ENCODE measurements at places on chromosomes 11 and 22.

- no peak for DNase-seq
- H3K4me3 ChIP-seq, result no peak overlapping the region
- no peak overlapping the region for H3K27ac ChIP-seq
- H3K27me3 ChIP-seq, result no peaks in the 10 kb centered on the region
Measured at GRCh38 chr11:61731211-61731951, 21.1 kb upstream of the MYRF start.

DNA sequence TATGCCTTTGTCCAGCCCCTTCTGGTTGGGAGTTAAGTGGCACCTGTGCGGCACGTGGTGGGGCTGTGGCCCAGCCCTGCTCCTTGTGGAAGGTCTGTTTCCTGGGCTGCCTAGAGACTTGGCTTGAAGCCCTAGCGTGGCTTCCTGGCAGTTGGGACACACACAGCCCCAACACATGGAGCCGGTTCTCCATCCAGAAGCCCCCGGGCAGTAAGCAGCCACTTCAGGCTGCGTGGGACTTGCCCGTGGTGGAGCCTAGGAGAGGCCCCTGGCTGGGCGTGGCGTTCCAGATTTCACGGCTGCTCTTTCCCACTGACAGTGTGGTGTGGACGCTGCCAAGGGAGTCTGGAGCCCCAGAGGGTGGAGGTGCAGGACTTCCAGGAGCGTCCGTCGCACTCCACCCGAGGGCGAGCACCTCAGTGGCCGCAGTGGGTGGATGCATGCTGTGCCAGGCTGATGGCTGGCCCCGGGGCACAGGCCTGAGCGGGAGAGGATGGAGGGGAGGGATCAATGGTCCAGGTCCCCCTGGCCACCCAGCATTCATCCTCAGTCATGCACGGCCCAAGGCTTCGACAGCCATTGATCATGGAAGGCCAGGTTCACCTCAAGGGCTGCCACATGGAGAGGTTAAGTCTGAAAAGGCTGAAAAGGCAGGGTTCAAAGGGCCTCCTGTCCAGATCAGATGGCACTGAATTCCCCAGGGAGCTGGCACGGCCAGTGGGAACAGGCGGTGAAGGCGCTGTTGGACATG lies 9.3 kb downstream of the CCND1 start:
- no peaks in the 10 kb centered on the region for H3K36me3 ChIP-seq
- DNase-seq, result no peak
- H3K4me1 ChIP-seq, result no peaks in the 10 kb centered on the region
- no peak overlapping the region for H3K27ac ChIP-seq
- H3K4me3 ChIP-seq, result no peak overlapping the region

DNA sequence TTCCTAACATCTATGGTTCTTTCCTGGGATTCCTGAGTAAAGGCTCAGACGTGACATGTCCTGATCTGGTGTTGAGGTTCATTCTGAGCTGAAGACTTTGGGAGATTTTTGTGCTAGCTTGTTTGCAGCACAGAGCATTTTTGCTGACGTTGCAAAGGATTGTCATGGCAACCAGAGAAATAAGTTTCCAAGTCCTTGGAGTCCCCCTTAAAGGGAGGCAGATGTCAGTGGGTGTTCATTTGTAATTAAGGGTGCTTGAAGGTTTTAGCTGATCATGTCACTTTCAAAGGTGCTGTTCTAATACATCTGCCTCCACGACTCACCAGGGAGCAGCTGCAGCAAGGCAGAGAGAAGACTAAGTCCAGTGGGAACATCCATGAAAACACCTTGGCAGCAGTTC lies 5.4 kb upstream of the SYN3 start:
- peaks cover 3% of the 10 kb centered on the region for H3K36me3 ChIP-seq
- H3K4me3 ChIP-seq, result no peak overlapping the region
- no peak for DNase-seq
- no peak overlapping the region for H3K27ac ChIP-seq
- H3K4me1 ChIP-seq, result no peaks in the 10 kb centered on the region
- H3K27me3 ChIP-seq, result peaks cover 13% of the 10 kb centered on the region

GRCh38 chr11:131833366-131833765 lies 463.0 kb downstream of the NTM start:
- DNase-seq, result no peak
- H3K4me1 ChIP-seq, result no peaks in the 10 kb centered on the region
- H3K27me3 ChIP-seq, result no peaks in the 10 kb centered on the region
- no peak overlapping the region for H3K4me3 ChIP-seq
- H3K36me3 ChIP-seq, result no peaks in the 10 kb centered on the region

- DNase-seq, result no peak
- H3K4me3 ChIP-seq, result no peak overlapping the region
- H3K36me3 ChIP-seq, result no peaks in the 10 kb centered on the region
- no peak overlapping the region for H3K27ac ChIP-seq
Measured at GRCh38 chr11:10376061-10376460, 71.2 kb downstream of the ADM start.

GRCh38 chr11:441043-441417 lies 781 bp downstream of the ANO9 start:
- no peaks in the 10 kb centered on the region for H3K36me3 ChIP-seq
- H3K27me3 ChIP-seq, result no peaks in the 10 kb centered on the region
- no peak for DNase-seq
- peaks cover 26% of the 10 kb centered on the region for H3K4me1 ChIP-seq
- peak overlapping the region; percentile 35 for H3K27ac ChIP-seq

- H3K4me3 ChIP-seq, result no peak overlapping the region
- no peak overlapping the region for H3K27ac ChIP-seq
- H3K4me1 ChIP-seq, result no peaks in the 10 kb centered on the region
- peaks cover 16% of the 10 kb centered on the region for H3K27me3 ChIP-seq
- DNase-seq, result no peak
Measured at GRCh38 chr11:12754582-12755234, 80.5 kb downstream of the TEAD1 start.

- peaks cover 68% of the 10 kb centered on the region for H3K4me1 ChIP-seq
- H3K4me3 ChIP-seq, result peak overlapping the region; percentile 94
- H3K36me3 ChIP-seq, result peaks cover 67% of the 10 kb centered on the region
Measured at GRCh38 chr22:30354644-30355043, 2.0 kb downstream of the SF3A1 start.

GRCh38 chr11:117700551-117700950 lies 96.5 kb downstream of the DSCAML1 start:
- H3K4me3 ChIP-seq, result no peak overlapping the region
- DNase-seq, result no peak
- H3K36me3 ChIP-seq, result no peaks in the 10 kb centered on the region
- peaks cover 57% of the 10 kb centered on the region for H3K27me3 ChIP-seq
- no peak overlapping the region for H3K27ac ChIP-seq
- H3K4me1 ChIP-seq, result peaks cover 9% of the 10 kb centered on the region

- no peak overlapping the region for H3K27ac ChIP-seq
- H3K4me1 ChIP-seq, result peaks cover 4% of the 10 kb centered on the region
- H3K27me3 ChIP-seq, result peaks cover 43% of the 10 kb centered on the region
Measured at GRCh38 chr22:46473021-46473779, 64.2 kb downstream of the CELSR1 start.

DNA sequence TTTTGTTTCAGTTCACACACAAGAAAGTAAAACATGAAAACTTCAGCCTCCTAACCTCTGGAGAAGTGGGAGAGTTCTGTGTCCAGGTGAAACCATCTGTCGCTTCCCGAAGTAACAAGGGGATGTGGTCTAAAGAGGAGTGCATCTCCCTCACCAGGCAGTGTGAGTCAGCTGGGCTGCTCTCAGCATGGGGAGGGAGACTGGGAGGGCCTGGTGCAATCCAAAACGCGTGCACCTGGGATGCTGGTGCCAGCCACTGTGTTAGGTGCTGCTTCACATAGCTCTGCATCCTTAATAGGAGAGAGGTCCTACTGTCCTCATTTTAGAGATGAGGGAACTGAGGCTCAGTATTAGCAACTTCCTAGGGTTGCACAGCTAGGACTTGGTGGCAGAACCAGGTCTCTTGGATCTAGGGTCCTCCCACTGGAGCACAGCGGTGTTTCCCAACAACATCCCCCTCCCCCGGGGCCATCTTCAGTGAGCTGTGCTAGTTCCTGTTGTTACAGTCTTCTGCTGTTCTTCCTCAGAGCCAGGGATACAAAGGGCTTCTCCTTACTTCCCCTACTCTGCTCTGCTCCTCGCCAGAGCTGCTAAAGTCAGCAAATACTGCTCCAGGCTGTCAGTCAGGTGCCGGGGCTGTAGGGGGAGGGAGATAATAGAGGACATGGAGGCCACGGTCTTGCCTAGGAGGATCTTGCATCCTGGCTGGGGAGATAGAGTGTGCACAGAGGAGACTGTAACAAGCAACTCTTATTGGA lies 8.0 kb downstream of the IL10RA start:
- H3K27me3 ChIP-seq, result no peaks in the 10 kb centered on the region
- peak overlapping the region; percentile 91 for H3K4me3 ChIP-seq
- peaks cover 73% of the 10 kb centered on the region for H3K4me1 ChIP-seq
- H3K36me3 ChIP-seq, result peaks cover 100% of the 10 kb centered on the region
- DNase-seq, result no peak

GRCh38 chr11:101008961-101009689 lies 120.5 kb downstream of the PGR start:
- no peak overlapping the region for H3K27ac ChIP-seq
- no peaks in the 10 kb centered on the region for H3K4me1 ChIP-seq
- DNase-seq, result no peak
- no peaks in the 10 kb centered on the region for H3K27me3 ChIP-seq

- no peaks in the 10 kb centered on the region for H3K4me1 ChIP-seq
- H3K36me3 ChIP-seq, result no peaks in the 10 kb centered on the region
- DNase-seq, result no peak
- no peak overlapping the region for H3K27ac ChIP-seq
- no peaks in the 10 kb centered on the region for H3K27me3 ChIP-seq
Measured at GRCh38 chr11:78293536-78293935, 104.8 kb downstream of the USP35 start.

DNA sequence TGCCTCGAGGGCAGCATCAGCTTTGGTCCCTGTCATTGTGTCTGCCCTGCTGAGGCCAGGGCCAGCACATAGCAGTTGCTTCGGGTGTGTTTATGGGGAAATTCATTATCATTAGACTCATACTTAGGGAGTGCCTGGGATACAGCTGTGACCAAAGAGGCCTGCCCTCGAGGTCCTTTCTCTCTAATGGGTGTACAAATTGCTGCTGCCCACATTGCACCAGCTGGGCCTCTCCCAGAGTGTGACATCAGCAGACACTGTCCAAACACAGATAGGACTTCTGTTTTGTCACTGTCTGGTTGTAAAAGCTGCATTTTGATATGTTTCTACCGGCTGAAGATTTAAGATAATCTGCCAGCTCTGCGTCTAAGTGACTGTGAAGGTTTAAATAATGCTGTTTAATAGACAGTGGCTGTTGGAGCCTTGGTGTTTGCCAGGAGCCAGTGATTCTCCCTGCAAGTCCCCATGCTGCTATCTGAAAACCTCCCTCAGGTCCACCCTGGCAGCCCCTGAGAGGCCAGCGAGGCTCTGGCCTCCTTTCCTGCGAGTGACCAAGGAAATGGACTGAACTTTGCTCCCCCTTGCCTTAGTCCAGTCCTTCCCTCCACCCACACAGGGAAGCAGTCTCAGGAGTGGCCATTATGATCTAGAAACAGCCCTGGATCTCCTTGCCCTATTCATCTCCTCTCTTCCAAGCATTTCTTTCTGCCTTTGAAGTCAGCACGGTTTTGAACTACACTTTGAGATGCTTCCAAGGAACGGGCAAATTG lies 505.2 kb downstream of the TBC1D22A start:
- H3K36me3 ChIP-seq, result peaks cover 2% of the 10 kb centered on the region
- peaks cover 66% of the 10 kb centered on the region for H3K27me3 ChIP-seq
- no peak for DNase-seq

- no peaks in the 10 kb centered on the region for H3K36me3 ChIP-seq
- H3K27me3 ChIP-seq, result peaks cover 26% of the 10 kb centered on the region
- H3K4me1 ChIP-seq, result peaks cover 4% of the 10 kb centered on the region
- no peak for DNase-seq
Measured at GRCh38 chr11:124729571-124729970, 10.2 kb upstream of the NRGN start.

DNA sequence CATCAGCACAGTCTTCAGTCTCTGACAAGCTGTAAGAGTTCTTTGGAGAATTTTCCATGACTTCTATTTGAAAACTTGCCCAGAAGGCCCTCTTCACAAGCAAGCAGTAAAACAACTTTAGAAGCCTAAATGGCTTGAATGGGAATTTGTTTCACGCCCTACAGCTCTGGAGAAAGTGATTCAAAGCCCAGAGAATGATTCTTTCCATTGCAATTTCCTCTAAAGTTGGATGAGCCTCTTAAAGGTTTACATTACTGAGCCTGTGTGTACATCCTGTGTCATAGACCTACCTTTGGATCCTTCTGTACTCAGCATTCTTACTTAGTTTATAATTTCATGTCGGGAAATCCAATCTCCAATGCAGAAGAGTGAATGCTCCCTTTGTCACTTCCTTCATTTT lies 6.8 kb upstream of the OR8B3 start:
- DNase-seq, result no peak
- H3K27ac ChIP-seq, result no peak overlapping the region
- no peak overlapping the region for H3K4me3 ChIP-seq
- no peaks in the 10 kb centered on the region for H3K4me1 ChIP-seq

- DNase-seq, result no peak
- peaks cover 2% of the 10 kb centered on the region for H3K36me3 ChIP-seq
- H3K4me3 ChIP-seq, result no peak overlapping the region
- no peaks in the 10 kb centered on the region for H3K4me1 ChIP-seq
Measured at GRCh38 chr11:117427356-117427874, 99.8 kb downstream of the CEP164 start.

GRCh38 chr11:10455637-10456487 lies 798 bp downstream of the AMPD3 start:
- H3K27ac ChIP-seq, result peak overlapping the region; percentile 95
- DNase-seq, result peak; percentile 59
- peaks cover 8% of the 10 kb centered on the region for H3K36me3 ChIP-seq
- H3K4me1 ChIP-seq, result peaks cover 62% of the 10 kb centered on the region
- no peaks in the 10 kb centered on the region for H3K27me3 ChIP-seq

DNA sequence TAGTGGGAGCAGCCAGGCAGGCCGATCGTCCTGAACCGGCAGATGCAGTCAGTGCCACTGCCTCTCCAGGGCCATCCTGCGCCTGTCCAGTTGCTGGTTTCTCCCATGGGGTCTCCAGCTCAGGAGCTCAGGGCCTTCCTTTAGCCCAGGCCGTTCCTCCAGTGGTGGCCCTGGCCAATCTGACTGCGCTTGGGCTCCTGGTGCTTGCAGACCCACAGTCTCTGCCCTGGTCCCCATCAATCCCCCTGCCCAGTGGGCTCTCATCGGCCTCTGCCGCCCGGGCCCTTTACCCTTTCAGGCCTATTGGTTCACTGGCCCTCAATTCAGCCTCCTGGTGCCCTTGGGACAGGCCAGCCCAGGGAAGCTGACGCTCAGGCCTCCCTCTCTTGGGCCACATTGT lies 29.2 kb upstream of the TSKU start:
- peaks cover 30% of the 10 kb centered on the region for H3K27me3 ChIP-seq
- H3K4me1 ChIP-seq, result no peaks in the 10 kb centered on the region
- H3K36me3 ChIP-seq, result no peaks in the 10 kb centered on the region
- no peak for DNase-seq
- no peak overlapping the region for H3K4me3 ChIP-seq
- no peak overlapping the region for H3K27ac ChIP-seq

GRCh38 chr22:32539631-32540421 lies 65.2 kb downstream of the FBXO7 start:
- H3K27me3 ChIP-seq, result peaks cover 32% of the 10 kb centered on the region
- no peaks in the 10 kb centered on the region for H3K36me3 ChIP-seq

Measured in effector memory CD8-positive, alpha-beta T cell (primary cell).